ENCODE measurements at places on chromosomes 13 and 19.

DNA sequence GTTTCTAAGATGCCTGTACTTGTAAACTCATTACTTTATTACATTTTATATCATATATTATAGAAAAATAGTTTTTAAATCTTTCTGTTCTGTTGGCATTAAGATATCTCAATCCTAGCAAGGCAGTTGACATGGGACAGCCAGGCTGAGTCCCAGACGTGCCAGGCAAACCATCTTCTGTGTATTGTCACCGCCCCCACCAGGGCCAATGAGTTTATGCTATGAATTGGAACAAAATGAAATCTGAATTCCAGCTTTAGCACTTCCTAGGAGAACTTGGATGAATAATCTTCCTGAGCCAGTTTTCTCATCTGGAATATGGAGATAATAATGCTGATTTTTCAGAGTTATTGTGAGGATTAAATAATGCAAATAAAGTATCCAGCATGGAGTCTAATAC lies 79.9 kb upstream of the GSX1 start:
- no peak for DNase-seq

- no peak for DNase-seq
These were observed 110.5 kb downstream of the LRCH1 start for GRCh38 chr13:46663206-46664037.

DNA sequence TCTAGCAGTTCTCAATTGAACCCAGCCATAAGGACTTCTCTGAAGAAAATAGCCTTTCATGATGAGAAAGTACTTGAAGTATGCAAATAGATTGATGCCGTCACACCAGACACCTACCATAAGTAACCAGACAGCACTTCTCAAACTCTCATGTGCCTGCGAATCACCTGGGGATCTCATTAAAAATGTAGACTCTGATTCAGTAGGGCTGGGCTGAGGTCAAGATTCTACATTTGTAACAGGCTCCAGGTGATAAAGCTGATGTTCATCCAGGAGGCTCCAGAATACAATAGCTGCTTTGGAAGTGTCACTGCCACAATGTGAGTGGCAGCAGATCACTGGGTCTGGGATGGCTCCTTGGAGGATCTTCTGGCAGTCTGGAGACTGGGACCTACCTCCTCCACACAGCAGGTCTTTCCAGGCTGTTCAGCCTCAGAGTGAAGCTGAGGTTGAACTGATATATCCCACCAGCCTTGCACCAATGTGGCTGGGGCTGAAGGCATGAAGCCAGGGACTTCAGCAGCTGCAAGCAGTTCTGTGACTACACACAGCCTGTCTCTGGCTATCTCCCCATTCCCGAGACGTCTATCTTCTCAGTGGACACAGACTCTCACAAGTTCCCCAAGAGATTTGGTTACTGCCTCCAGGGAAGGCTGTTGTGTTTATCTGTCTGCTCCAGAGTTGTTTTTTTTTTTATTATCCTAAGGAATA lies 9.1 kb downstream of the MBNL2 start:
- no peak for DNase-seq

DNA sequence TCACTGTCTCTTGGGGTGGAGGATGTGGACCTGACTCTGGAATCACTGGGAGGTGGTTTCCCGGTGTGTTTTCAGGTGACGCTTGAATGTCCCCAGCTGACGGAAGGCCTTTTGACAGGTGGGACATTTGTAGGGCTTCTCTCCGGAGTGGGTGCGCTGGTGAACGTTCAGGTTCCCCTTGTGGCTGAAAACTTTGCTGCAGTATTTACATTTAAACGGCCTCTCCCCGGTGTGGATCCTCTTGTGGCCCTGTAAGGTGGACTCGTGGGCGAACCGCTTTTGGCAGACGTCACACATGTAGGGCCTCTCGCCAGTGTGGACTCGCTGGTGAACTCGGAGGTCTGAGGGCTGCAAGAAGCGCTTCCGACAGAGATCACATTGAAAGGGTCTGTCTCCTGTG lies 7.8 kb downstream of the ZSCAN5B start:
- no peak for DNase-seq

GRCh38 chr13:23631311-23632047 lies 61.3 kb downstream of the TNFRSF19 start:
- no peak for DNase-seq

- no peak for DNase-seq
These were observed 35.0 kb upstream of the MATK start for GRCh38 chr19:3821156-3821555.

DNA sequence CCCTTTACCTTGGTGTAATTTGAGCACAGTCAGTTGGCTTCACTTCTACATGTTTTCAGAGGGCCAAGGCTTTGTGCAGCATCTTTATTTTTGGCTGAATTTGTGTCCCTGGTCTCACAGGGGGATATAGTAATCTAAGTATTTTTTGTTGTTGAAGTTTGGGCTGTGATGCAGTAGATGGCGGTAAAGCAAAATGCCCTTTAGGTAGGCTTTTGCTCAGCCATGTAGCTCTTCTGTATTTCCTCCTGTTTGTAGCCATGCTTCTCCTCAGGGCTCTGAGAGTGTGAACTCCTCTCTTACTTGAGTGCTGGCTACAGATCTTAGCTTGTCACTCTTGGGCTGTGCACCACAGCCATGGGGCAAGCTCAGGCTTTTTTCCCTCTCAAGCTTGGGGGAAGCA lies 328.6 kb downstream of the SLITRK5 start:
- DNase-seq, result no peak

- DNase-seq, result no peak
These were observed 181.9 kb downstream of the DACH1 start for GRCh38 chr13:71685072-71685471.

GRCh38 chr13:95781016-95781415 lies 104.1 kb downstream of the DNAJC3 start:
- DNase-seq, result no peak

- no peak for DNase-seq
These were observed 370.9 kb downstream of the KLF5 start for GRCh38 chr13:73429701-73430100.

- DNase-seq, result no peak
These were observed 79.1 kb upstream of the SPATA13 start for GRCh38 chr13:24081387-24081786.

- DNase-seq, result no peak
These were observed 32.0 kb upstream of the ASF1B start for GRCh38 chr19:14168259-14168972.

DNA sequence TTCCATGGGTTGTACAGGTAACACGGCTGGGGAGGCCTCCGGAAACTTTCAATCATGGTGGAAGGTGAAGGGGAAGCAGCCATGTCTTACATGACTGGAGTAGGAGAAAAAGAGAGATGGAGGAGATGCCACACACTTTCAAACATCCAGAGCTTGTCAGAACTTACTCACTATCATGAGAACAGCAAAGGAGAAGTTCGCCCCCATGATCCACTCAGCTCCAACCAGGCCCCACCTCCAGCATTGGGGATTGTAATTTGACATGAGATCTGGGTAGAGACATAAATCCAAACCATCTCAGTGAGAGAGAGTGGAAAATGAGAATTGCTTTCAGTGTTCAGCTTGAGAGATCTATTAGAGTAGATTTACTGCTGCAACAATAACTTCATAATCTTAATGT lies 210.9 kb downstream of the NDFIP2 start:
- DNase-seq, result no peak

- no peak for DNase-seq
These were observed 795 bp downstream of the MLLT1 start for GRCh38 chr19:6278740-6279619.

GRCh38 chr19:4049432-4049831 lies 17.3 kb downstream of the ZBTB7A start:
- no peak for DNase-seq

DNA sequence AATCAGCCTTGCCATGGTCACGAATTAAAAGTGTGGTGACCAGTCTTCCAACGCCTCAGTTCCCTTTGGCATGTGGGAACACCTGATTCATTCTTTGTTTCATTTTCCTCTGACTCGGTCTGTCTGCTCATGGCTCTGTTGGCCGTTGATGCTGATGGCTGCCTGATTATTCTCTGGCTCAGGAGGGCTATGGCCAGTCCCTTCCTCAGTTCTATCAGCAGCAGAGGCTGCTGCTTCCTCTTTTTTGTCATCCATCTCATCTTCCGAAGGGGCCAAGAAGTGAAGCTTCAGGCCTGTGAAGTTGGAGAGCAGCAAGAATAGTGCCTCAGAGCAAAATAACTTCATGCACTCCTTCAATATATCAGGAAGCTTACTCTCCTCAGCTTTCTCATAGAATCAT lies 9.5 kb upstream of the MLNR start:
- no peak for DNase-seq

DNA sequence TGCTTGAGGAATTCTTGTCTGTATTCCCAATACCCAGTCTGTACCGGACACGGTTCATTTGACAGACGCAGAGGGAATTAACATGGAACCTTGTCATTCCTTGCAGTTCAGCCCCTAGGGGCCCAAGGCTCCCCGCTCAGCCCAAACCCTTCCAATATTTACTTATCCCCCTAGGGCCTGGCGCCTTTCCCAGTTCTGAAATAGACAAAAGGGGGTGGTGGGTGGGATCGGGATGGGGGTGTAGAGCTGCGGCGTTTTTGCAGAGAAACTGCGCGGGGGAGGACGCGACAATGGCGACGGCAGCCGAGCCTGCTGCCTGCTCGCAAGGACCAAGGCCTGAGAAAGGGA lies 583 bp downstream of the AKAP8L start:
- no peak for DNase-seq

- no peak for DNase-seq
These were observed 25.5 kb upstream of the ATP12A start for GRCh38 chr13:24654741-24655140.

GRCh38 chr19:34276614-34277013 lies 22.3 kb downstream of the GARRE1 start:
- no peak for DNase-seq

- no peak for DNase-seq
These were observed 524.9 kb downstream of the FGF9 start for GRCh38 chr13:22195726-22196125.

DNA sequence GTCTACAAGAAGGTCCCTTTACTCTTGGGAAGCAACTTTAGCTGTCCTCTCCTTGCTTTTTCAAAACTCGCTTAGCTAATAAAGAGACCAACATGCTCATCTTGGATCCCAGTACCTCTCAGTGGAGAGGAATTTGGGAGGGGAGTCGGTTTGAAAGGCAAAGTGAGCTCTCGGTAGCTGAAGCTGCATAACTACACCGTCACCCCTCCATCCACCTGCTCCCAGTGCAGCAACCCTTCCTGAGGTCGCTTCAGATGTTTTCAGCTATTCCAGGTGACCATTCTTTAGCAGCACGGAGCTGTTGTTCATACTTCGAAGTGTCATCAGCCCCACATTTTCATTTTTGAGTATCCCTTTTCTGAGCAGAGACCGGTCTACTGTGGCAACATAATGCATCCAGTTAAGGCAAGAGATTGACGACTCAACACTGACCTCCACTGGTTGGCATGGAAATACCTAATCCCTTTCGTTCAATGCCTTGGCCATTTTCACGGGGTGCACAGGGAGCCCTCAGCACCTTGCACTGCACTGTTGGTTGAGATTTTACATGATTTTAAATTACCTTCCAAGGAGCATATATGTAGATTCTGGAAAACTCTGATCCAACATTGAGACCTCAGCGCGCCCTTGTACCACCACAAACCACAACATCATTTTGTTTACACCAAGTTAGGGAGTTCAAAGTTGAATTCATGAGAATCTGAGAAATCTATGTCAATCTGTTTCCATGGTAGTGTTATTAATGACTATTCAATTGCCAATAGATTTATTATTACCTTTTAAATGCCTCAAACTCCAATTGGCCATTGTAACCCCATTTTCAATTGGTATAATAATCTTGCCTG lies 42.2 kb downstream of the DLEU7 start:
- peak; percentile 81 for DNase-seq

- no peak for DNase-seq
These were observed 90.6 kb downstream of the KL start for GRCh38 chr13:33106656-33107360.

DNA sequence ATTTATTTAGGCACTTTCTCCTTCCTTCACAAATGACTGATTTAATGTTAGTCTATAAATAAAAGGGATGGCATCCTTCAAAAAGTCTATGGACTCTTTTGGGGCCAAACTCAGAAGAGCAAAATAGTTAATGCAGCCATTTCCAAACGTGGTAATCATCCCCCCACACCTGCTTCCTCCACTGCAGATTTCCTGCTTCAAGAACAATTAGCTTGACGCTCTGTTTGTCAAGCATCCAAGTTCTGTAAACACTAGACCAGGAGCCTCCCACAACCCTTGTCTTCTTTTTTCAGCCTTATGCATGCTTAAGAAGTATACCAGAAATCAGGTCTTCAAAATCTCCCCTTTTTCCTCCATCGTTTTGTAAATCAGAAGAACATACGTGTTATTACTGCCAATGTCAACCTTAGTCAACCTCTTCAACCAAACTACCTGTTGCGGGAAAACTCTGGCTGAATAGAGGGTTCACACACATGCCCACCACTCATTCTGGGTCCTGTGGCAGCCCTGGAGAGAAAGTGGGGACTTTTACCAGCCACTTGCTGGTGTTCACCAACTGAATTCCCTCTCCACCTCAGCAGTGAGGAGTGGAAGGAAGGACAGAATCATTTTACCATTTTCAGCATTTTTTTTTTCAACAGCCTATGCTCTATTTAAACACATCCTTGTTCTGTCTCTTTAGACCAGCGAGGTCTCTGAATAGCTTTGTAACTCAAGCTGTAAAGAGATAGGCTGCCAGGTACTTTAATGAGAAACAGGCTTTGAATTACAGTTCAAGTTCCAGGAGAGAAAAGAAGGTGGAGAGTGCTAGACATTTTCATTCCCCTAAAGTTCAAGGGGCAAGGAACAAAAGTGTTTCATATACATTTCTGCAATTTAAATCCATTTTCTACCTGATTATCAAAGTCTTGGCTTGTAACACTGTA lies 39.1 kb downstream of the EFNB2 start:
- DNase-seq, result no peak

GRCh38 chr19:33398361-33399060 lies 25.0 kb downstream of the CEBPG start:
- no peak for DNase-seq

GRCh38 chr19:17234911-17235299 lies 8.9 kb downstream of the OCEL1 start:
- peak; percentile 63 for DNase-seq

DNA sequence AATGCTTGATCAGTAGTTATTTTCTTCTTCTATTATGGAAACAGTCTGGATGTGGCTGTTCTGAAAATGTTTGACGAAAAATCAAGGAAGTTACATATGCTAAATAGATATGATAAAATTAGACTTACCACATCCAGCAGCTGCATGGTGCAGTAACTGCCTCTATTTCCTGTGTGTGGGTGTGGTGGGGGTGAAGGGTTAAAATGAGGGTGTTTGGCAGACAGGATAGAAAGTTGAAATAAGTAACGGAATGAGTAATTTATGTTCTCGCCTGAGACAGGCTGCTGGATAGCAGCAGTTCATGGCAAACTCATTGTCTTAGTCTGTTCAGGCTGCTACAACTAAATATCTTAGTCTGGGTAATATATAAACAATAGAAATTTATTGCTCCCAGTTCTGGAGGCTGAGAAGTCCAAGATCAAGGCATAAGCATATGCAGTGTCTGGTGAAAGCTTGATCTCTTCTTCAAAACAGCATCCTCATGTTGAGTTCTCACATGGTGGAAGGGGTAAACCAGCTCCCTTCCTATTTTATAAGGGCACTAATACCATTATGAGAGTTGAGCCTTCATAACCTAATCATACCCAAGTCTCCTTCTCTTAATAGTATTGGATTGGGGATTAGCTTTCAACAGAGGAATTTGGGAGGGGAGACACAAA lies 1248.9 kb downstream of the SLITRK5 start:
- peak; percentile 75 for DNase-seq
